EL (cell line): ENCODE measurements at places on chromosomes 3 and 15.

- DNase-seq = no peak
Measured at GRCh38 chr3:192919901-192920300, 2.2 kb upstream of the MB21D2 start.

GRCh38 chr3:69605867-69606266 lies 133.4 kb upstream of the MITF start:
- no peak for DNase-seq

DNA sequence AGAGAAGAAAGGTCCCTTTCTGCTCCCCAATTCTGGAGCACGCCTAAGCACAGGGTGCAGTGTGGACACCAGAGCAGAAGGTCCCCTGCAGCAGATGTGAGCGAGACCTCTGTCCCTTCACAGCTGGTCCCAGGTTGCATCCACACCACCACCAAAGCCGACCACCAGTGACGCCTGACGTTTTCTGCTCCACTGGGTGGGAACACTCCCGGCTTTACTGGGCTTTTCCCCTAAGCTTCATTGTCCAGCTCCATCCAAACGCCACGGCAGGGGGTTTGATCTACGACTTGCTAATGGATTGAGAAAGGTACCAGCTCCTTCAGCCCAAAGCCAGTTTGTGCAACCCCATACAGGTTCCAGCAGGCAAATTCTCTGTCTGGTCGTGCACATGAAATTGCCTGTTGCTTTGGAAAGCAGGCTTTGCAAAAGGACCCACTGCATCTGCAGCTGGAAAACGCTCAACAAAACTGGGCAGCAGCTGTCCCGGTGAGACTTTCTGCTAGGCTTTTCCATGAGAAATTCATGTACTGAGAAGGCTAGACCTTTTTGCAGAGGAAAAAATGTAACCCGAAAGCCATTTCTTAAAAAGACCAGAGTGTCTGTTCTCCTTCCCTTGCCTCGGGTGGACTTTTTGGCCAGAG lies 31.1 kb downstream of the ADAMTS17 start:
- DNase-seq = no peak

DNA sequence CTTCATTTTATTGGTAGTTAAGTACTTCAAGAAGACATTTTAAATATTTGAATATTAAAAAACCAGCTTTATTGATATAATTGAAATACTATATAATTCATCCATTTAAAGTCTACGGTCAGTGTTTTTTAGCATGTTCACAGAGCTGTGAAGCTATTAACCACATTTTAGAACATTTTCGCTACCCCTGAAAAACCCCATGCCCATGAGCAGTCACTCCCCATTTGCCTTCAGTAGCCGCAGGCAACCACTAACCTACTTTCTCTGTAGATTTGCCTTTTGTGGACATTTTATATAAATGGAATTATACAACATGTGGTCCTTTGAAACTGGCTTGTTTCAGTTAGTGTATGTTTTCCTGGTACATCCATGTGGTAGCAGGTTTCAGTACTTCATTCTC lies 55.7 kb downstream of the GPR171 start:
- no peak for DNase-seq

DNA sequence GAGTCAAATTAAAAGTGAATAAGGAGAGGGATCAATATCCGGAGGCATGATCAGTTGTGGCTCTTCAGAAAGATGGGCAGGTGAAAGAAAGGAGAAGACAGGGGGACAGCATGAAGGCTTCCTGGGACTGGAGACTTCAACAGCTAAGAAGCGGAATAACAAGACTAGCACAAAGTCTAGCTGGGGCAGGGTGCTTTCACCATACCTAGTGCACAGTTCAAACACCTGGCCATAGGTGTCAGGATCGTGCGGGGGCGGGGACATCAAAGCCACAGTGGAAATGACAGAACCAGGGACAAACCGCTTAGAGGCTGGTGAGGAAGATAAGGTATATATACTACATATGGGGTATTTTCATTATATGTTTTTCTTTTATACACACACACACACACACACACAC lies 66.2 kb upstream of the FOXP1 start:
- DNase-seq = no peak

DNA sequence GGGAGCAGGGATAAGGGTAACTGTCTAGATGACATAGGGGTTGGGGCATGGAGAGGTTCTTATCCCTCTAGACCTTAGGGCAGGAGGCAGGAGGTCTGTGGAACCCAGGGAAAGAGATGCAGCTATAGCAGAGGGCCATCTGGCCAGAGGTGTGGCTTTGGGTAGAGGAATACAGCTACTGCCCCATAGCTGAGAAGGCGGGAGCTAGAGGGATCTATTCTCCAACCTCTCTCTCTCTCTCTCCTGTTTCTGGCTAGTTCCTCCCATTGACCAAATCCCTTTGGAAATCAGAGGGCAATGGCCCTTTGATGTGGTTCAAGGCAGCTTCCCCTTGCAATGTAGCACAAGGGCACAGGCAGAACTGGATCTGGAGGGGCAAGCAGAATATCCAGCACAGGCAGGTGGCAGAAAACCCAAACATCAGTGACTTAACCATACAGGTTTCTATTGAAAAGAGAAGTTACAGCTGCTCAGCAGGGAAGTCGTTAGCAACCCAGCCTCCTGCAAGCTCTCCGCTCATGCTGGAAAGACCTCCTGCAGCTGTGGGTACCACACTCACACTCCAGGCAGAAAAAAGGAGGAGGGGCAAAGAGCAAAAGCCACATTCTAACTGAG lies 22.3 kb upstream of the LMOD3 start:
- no peak for DNase-seq

DNA sequence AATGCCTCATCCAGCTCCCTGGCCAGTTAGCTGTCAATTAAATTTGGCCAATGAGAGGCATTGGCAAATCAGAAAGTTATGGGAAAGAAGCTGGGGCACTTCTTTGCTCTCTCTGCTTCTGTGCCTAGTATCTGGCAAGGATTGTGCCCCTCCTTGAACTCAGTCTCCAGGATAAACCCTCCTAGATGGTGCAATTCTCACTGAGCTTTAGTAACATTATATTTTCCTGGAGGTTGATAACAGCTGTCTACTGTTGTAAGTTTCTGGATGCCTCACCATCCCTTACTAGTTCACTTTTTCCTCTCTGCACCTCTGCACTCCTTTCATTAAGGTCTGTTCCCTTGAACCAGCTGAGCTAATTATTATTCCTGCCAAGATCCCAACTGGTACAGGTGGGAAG lies 329.5 kb downstream of the MFSD1 start:
- DNase-seq = no peak

- no peak for DNase-seq
Measured at GRCh38 chr3:87780811-87781210, 278.0 kb downstream of the CGGBP1 start.

DNA sequence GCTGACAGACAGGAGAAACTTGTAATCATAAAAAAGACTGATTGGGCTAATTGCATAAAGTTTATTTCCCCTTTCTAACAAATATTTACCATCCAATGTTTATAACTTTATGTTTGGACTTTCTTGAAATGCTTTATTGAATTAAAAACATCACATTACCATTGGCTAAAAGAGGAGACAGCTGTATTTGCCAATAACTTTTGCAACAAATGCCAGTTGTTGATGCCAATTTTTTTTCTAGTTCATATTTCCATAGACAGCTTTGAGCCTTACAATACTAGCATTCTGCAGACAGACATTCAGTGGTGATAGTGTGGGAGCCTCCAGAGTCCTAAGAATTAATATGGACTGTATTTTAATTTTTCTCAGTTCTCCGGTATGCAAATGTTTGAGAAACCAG lies 198.4 kb downstream of the ADAMTS17 start:
- DNase-seq = no peak

DNA sequence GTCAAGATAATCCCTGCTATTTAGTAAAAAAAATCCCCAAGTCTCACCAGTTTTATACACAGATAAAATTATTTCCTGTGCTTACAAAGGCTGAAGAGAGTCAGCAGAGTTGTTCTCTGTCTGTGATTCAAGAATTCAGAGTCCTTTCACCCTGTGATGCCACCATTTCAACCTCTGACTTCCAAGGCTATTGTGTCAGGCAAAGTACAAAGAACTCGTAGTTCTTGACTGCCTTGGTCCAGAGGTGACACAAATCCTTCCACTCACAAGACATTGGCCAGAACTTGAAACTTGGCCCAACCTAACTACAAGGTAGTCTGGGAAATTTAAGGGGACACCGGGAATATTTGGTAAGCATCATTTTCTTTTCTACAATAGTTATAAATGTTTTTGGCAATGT lies 34.9 kb upstream of the CMC1 start:
- DNase-seq = no peak

- peak; percentile 80 for DNase-seq
Measured at GRCh38 chr15:38253351-38253781, 730 bp downstream of the SPRED1 start.

DNA sequence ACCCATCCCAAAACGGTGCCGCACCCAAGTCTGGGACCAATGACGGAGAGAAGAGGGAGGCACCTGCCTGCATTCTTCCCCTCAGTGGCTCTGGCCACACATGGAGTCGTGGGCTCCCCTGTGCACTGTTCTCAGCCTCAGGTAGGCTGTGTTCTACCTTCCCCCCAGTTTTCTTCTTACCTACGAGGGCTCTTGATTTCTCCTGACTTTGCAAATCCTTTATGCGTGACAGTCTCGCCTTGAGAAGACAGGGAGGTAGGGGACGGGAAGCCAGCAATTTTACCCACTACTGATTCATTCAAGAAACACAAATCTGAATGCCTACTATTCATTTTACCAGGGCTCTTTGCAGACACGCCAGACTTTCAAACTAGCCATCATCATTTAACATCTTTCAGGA lies 261.3 kb upstream of the NSMCE3 start:
- no peak for DNase-seq

GRCh38 chr3:39812537-39812936 lies 3.1 kb downstream of the MYRIP start:
- DNase-seq = peak; percentile 10

DNA sequence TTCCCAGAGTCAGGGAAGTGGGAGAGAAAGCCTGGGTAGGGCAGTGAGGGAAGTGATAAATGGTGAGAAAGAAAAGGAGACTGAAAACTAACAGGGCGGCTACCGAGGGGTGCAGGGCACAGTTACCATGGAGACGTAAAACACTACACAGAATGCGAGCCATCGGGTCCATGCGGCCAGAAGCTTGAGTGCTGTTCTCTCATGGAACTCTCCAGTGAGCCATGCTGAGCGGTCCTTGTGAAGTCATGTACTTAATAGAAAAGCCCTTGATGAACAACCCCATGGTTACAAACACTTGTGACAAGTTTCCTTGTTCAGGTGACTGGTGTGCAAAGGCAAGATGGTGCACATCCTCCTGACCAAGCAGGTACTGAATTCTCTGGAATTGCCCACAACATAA lies 3.7 kb upstream of the PLA2G4F start:
- DNase-seq = no peak

DNA sequence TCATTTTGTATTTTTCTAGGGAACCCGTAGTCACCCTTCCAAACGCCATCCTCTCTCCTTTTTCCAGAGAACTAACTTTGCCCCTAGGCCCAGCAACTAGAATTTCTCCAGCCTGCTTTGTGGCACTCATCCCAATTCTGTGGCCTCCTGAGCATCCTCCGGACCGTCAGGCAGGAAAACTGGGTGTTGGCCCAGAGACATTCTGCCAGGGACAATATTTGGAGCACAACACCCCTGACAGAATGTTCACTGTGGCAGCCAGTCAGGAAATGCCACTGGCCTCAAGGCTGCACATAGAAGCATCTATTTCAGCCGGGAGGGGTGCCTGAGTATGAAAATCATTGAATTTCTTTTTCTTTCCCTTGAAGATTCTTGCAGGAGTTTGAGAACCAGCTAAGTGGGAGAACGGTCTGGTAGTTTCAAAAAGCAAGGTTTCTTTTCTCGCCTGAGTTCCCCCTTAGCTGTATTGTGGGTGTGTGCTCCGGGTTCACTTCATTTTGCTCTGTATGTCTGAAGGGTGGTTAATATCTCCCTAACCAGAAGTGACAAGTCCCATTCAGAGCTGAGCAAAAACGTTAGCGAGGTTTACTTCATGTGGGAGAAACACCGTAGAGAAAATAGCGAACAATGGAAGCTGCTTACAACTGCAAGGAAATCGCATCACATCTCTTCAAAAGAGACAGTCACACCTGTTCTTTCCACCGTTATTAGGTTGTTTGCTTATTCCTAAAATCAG lies 108.1 kb upstream of the TPM1 start:
- no peak for DNase-seq

GRCh38 chr3:153625506-153625905 lies 463.5 kb downstream of the RAP2B start:
- no peak for DNase-seq

DNA sequence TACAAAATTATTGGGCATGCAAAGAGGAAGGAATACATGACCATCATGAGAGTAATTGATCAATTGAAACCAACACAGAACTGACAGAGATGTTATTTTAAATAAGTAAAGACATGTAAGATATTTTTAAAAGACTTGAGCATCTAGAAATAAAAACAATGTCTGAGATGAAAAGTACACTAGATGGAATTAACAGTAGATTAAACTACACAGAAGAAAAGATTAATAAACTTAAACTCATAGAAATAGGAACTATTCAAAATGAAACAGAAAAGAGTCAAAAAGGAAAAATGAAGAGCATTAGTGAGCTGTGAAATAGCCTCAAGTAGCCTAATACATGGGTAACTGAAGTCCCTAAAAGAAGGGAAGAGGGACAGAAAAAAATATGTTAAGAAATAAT lies 8.5 kb upstream of the ARF4 start:
- no peak for DNase-seq

DNA sequence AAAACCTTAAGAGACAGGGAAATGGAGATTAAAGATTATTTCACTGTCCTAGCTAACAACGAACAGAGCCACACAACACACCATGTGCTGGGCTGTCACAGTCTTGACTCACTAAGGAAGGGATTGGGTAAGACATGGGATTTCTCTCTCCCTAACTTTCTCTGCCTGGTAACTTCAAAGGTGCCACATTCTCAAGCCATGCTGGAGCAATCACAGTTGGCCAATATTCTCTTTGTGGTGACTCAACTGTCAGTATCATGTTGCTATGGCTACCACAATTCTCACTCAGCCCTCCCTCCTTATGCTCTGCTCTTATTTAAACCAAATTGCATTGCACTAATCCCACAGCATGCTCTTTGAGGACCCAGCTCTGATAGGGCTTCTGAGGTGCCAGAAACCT lies 74.0 kb downstream of the OXNAD1 start:
- peak; percentile 91 for DNase-seq

- DNase-seq = no peak
Measured at GRCh38 chr3:128340198-128340903, 126.3 kb downstream of the DNAJB8 start.

GRCh38 chr3:134419214-134419959 lies 45.1 kb upstream of the AMOTL2 start:
- no peak for DNase-seq

- DNase-seq = no peak
Measured at GRCh38 chr3:145272684-145273083, 888.3 kb downstream of the PLOD2 start.

GRCh38 chr15:39787479-39787878 lies 4.8 kb upstream of the FSIP1 start:
- DNase-seq = no peak
